Fibroblast of upper back skin (primary cell): ENCODE measurements at places on chromosomes 6 and 20.

DNA sequence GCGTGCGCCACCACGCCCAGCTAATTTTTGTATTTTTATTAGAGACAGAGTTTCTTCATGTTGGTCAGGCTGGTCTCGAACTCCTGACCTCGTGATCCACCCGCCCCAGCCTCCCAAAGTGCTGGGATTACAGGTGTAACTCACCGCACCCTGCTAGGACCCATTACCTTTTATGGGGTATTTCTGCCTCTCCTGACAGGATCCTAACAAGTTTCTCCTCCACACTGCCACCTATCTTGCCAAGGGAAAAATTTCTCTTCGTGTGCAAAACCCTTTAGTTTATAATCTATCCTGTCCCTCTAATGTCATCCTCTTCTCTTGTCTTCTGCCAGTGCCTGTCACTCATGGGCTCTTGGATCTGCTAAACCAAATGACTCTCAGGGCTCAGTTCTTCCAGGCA, 1.9 kb downstream of the STMND1 start:
- DNase-seq = no peak

DNA sequence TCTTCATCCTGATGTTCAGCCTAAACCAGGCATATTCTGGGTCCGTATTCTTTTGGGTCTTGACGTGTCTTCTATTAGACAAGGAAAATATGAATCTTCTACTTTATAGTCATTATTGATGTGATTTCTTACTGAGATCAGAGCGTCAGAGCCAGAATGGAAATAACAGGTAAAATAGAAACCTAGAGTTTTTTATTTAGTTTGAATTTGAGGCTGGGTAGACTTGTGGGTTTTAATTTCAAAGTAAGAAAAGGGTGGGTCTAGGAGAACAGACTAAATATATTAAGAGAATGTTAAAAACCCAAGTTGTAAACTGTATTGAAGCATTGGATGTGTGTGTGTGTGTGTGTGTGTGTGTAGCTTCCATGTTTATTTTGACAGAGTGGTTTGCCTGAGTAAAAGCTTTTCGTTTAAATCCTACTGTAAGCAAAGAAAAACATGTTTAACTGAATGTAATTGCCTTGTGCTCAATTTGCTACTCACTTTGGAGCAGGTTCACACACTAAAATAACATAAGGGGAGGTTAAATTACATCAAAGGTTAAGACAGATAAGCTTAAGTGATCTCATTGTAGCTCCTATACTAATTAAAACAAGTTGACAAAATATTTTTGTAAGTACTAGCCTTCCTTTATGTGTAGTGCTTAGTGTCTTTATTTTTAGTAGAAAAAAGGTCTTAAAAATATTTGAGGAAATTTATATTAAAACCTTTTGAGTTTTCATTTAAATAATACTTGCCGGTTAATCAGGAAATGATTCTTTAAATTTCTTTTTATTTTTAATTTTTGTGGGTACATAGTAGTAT, 17.4 kb downstream of the HECA start:
- DNase-seq = no peak

- DNase-seq = no peak
Observed at GRCh38 chr20:56723331-56723730, 94.2 kb downstream of the TFAP2C start.

GRCh38 chr6:5522147-5522546, 260.8 kb downstream of the FARS2 start:
- no peak for DNase-seq

GRCh38 chr20:49948178-49948577, 12.0 kb downstream of the RNF114 start:
- no peak for DNase-seq

GRCh38 chr20:20095114-20095872, 43.0 kb downstream of the CFAP61 start:
- no peak for DNase-seq

GRCh38 chr6:53583451-53583850, 38.5 kb upstream of the GCLC start:
- no peak for DNase-seq

- no peak for DNase-seq
Observed at GRCh38 chr6:28011722-28012121, 54.7 kb downstream of the OR2B6 start.

DNA sequence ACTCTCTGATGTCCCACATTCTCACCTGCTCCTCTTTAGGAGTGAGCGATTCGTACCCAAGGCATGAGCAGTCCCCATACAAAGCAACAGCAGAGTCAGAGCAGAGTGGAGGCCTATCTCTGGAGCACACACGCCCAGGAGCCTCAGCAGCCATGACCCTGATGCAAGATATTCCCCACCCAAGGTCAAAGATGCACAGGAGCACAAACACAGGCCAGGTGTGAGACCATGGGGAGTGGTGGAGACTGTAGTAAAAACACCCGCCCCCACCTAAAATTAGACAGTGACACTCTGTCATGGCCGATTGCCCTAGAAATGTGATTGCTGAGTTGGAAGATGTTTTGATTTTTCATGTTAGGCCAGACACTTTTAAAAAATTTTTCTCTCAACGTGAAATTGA, 21.4 kb downstream of the RRBP1 start:
- no peak for DNase-seq

GRCh38 chr6:31351401-31352309, 5.3 kb downstream of the HLA-B start:
- no peak for DNase-seq

- DNase-seq = no peak
Observed at GRCh38 chr6:42429042-42429585, 22.6 kb downstream of the TRERF1 start.

- DNase-seq = no peak
Observed at GRCh38 chr6:106426250-106426970, 65.9 kb downstream of the CRYBG1 start.

DNA sequence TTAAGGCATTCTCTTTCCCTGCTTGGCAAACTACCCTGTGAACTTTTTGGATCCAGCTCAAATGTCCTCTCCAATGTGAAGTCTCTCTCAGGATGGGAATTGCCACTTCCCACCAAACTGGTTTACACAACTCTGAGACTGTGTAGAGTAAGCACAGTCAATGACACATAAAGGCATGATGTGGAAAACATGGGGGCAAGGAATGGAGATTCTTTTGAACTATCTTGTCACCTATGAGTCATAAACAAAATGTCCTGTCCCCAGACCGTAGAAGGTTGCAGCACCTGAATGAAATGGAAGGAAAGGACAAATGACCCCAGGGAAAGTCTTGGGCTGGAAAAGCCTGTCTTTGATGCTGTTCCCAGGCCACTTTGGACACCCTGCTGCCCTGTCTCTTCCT, 11.0 kb upstream of the KIF13A start:
- DNase-seq = no peak

GRCh38 chr6:113289166-113289565, 568.0 kb upstream of the MARCKS start:
- DNase-seq = no peak

DNA sequence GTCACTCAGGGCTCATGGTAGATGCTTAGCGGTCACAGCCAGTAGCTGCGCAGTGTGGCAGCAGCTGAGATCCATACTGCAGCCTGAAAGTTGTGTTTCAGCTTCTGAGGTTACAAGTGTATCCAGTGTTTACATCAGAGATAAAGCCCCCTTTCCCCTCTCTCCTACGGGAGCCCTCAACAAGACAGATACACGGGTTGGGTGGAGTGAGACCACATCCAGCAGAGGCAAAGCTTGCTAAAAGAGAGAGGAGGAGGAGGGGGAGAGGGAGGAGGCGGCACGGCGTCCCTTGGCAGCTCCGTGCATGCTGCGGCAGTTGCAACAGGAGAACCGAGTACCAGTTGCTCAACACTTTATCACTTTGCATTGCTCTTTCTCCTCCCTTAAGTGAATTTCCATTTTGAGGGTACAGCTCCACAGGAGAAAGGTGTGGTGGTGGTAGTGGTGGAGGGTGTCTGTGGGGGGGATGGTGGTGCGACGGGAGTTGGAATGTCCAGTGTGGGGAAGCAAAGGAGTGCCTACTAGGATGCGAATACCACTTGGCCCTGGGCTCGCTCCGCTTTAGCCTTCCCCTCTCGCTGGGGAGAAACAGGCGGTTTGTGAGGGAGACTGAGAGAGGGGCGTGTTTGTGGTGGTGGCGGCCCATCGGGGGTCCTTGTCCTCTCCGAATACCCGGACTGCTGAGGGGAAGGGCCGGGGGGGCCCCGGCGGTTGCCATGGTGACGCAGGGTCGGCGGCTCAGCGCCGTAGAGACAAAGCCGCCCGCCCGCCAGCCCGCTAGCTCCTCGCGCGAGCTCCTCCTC, 405 bp upstream of the RNF182 start:
- DNase-seq = peak; percentile 56

- peak; percentile 77 for DNase-seq
Observed at GRCh38 chr6:149127212-149127611, 190.3 kb upstream of the TAB2 start.

- no peak for DNase-seq
Observed at GRCh38 chr20:61119273-61119672, 132.8 kb upstream of the CDH4 start.

GRCh38 chr6:144416773-144417172, 131.6 kb downstream of the UTRN start:
- DNase-seq = no peak

DNA sequence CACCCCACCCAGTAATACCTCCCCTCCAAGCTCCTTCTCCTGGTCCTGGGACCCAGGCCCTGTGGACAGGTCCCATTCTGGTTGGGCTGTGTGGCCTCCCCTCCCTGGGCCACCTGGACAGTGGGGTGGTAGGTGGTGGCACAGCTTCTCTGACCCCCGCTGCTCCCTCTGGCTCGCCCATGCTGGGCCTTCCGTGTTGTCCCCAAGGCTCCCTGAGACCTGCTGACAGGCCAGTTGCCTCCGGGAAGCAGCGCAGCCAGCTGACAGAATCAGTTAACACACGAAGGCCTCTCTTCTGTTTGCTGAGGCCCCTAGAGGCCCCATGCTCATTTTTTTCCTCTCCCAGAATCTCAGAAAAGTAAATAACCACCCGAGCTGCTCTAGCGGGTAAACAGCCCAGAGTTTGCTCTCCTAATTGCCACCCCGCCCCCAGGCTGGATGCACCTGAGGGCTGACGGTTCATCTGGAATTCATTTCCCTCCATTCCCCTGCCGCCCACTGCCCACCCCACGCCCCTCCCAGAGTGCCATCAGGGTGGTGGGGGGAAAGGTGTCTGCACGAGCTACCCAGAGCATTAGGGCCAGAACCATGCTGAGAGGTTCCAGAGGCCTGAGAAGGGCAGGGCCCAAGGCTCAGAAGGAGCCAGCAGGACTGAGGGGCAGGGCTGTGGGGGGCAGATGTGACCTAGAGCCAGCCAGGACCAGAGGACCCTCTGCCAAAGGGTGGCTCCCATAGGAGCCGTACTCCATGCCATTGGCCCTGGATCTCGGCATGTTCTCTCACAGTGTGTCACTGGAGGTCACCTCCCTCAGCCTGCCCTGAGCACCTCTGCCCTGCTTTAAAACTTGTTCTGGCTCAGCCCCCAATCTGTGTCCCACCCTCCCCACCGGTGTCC, 157.5 kb downstream of the GRM4 start:
- no peak for DNase-seq

DNA sequence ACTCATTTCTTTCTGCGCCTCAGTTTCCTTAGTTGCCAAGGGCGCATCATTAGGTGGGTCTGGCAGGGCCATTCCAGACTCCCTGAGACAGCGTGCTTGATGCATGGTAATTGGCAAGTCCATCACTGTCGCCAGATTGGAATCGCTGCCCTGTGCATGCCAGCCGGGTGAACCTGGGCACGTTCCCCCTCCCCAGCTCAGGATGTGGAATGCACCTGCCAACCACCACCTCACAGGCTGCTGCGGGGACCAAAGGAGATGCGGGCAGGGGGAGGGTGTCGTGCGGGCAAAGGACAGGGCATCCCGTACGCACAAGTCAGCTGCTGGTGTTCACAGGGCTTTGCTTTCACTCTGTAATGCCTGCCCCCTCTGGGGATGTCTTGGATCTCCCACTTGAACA, 36.4 kb upstream of the PMEPA1 start:
- no peak for DNase-seq

GRCh38 chr6:116406678-116407345, 36.1 kb downstream of the DSE start:
- peak; percentile 90 for DNase-seq

- DNase-seq = no peak
Observed at GRCh38 chr6:137044366-137045221, at the start of gene IL20RA. IL20RA (minus strand) TSS chr6:137044965; CDS start chr6:137044728, 237 bp downstream.

DNA sequence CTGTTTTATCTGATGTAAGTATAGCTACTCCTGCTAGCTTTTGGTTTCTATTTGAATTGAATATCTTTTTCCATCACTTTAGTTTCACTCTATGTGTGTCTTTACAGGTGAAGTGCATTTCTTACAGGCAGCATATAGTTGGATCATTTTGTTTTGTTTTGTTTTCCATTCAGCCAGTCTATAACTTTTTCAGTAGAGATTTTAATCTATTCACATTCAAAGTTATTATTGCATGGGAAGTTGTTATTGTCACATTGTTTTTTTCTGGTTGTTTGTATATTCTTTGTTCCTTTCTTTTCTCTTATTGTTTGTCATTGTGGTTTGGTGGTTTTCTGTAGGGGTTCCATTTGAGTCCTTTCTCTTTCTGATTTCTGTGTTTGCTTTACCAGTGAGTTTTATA, 151.2 kb downstream of the PDE10A start:
- no peak for DNase-seq

DNA sequence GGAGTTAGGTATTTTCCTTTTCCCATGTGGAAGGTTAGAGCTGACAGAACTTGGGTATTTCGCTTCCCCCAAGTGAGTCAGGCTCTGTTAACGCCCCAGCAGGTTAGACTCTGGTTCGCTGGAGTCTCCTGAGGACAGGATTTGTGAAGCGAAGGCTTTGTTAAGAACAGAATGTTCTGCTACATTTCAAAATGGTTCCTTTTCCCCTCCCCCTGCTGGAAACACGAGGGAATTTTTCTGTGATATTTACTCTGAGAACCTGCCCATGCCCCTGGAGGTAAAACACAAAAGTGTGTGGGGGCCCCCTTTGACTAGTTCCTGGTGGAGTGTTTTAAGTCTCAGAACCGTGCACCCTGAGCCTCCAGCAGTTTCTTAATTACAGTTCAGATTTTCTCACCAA, 731.4 kb upstream of the CITED2 start:
- DNase-seq = peak; percentile 10

DNA sequence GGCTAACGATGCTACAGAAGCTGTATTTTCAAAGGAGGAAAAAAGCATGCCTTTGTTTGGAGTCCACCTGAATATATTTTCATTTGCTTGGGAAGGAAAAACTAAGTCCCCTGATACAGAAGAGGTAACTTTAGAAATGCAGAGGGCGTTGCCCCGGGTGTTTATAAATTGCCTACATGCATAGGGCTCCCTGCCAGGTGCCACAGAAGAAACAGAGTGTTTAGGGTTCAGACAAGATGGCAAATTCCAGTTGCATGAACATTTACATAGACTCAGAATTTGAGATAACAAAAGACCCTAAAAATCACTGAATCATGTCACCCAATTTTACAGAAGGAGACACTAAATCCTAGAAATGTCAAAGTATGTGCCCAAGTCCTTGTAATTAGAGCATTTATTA, 19.9 kb downstream of the RIN2 start:
- DNase-seq = no peak

GRCh38 chr6:170047823-170048222, 243.1 kb downstream of the DLL1 start:
- DNase-seq = no peak

- DNase-seq = no peak
Observed at GRCh38 chr6:157806856-157807215, 16.2 kb upstream of the SNX9 start.

- DNase-seq = peak; percentile 81
Observed at GRCh38 chr6:100116411-100117194, 122.6 kb upstream of the MCHR2 start.

- DNase-seq = peak; percentile 33
Observed at GRCh38 chr6:3138341-3138740, 19.0 kb downstream of the TUBB2A start.

GRCh38 chr6:116335612-116336215, 35.0 kb upstream of the DSE start:
- peak; percentile 21 for DNase-seq
